Hindlimb muscle (tissue), 1 donor: ENCODE measurements at places on chromosomes 2 and 18. TPM values are rescaled to one million over a fixed set of nuclear protein-coding genes. Genes with fewer than 3 reads are reported as not detected.

DNA sequence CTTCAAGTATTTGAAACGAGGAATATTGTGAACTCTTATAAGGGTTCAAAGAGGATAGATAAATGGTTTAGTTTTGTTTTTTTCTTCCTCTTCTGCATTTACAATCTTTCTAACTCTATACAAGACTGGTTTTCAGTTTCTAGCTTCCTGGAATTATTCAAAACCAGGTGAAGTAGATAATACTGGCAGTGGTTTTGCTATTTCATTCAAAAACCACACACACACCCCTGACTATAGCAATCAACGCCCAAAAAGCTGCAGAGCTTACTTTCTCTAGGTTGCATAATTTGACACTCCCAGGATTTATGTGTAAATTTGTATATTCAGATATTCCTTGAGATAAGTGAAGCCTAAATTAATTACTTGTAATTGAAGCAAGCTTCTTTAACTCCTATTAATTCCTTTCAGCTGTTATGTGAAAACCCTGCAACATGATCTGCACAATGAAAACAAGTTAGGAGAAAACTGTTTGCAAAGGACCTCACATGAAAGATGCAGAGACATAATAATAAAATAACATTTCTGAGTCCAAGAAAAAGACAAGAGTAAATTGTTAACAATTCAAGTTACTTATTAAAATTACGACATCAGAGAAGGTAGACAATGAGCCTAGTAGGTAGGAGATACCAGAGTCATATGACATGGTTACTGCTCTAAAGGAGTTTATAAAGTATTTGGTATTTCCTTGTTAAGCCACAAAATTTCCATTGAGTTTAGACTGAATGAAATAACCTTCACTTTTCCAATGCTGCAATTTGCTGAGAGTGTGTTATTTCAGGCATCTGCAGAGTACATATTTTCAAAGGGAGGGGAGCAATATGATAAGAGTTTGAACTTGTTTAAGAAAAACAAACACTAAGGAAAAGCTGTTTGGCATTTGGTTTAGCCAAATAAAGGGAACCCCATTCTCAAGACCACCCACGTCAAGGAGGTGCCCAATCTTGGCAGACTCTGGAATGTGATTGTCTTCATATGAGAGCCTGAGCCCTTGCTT, 1.6 kb upstream of the NFE2L2 start:
- DNase-seq: no peak

DNA sequence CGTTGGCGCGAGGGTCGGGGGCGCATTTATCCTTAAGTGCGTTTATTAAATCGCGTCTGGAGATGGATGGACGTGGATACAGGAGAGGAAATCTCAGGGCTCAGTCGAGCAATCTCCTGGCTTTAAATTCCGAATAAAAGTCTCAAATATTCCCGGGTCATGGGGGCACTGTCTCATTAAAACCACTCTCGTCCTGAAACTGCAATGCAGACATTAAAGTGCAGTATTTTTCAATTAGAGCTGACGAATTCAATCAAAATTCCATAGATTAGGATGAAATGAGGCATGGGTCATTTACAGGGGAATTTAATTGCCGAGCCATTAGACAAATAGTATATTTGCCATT, 10.7 kb upstream of the GBX2 start:
- DNase-seq: no peak

DNA sequence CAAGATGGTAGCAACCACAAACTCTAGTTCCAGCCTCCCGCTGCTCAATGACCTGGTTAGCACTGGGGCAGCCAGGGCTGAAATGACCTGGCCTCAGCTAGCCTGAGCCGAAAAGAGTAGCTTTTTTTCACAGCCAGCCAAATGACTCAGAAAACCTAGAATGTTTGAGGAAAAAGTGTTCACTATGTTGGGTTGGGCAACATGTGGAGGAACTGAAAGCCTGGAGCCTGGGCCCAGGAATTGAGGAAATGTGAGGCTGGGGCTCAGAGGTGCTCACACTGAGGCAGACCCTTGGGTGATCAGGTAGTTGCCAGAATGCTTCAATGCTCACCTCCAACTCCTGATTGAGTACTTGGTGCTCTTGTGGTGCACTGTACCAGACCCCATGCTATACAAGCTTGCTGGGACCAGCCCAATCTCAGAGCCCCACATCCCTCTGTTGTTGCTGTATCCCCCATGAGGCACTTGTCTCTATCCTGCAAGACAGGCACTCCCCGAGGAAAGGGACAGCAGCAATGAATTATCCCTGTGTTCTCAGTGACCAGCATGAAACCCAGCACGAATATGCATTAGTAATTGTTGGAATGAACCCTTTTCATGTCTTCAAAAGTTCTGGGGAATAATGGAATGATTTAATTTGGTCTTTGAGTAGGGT, 116.2 kb downstream of the USP34 start:
- DNase-seq: no peak

DNA sequence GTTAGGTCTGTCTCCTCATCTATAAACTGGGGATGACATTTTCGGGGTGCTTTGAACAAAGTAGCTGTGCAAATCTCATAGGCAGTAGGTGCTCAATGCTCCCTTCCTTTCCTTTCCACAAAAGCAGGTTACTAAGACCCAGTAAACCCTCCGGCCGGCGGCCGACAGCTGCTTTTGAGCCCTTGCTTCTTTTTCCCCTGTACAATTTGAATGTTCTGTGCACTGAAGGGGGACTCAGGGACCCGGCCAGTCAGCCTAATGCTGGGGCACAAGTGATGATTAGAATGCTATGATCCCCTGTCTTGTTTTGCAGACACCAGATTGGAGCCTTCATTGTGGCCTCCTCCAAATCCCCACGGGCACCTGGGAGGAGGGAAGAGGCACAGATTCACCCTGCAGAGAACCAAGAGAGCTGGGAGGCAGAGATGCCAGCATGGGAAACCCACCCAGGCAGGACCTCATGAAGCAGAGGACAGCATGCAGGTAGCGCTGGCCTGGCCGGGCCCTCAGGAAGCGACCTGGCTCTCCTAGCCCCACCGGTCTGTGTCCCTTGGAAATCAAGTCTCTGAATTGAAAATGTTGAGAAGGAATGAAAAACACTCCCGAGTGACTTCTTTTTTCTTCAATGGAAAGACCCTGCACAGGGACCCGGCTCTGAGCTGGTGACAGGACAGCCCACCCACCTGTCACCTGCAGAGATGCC, 128.6 kb upstream of the HDAC4 start:
- no peak for DNase-seq

DNA sequence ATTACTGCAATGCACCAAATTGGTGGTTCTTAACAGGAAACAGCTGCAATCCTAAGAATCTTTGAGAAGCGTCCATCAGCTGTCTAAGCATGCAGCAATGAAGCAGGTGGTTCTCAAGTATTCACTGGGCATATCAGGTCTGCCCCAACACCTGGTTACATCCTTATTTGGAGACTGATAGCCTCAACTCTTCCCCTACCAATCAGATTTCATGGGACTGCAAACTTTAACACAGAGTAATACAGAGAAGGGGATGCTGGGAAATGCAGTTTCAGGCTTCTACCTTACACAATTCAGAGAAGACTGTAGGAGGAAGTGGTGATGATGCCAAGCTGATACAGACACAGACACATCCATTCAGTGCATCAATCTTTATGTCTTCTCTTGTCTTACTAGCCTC, 240.5 kb downstream of the BCL2 start:
- DNase-seq: no peak

The GNLY gene
- polyA plus RNA-seq: 0.77 TPM

The CPS1 gene
- polyA plus RNA-seq: 1.5 TPM

The CCDC74B gene
- polyA plus RNA-seq: 0.62 TPM

The VWC2L gene
- not detected for polyA plus RNA-seq

The MATN3 gene
- polyA plus RNA-seq: 1.1 TPM

The LYPD6B gene
- polyA plus RNA-seq: 0.18 TPM

The RND3 gene
- 32.5 TPM for polyA plus RNA-seq
